ENCODE measurements at places on chromosomes 6 and 20.

DNA sequence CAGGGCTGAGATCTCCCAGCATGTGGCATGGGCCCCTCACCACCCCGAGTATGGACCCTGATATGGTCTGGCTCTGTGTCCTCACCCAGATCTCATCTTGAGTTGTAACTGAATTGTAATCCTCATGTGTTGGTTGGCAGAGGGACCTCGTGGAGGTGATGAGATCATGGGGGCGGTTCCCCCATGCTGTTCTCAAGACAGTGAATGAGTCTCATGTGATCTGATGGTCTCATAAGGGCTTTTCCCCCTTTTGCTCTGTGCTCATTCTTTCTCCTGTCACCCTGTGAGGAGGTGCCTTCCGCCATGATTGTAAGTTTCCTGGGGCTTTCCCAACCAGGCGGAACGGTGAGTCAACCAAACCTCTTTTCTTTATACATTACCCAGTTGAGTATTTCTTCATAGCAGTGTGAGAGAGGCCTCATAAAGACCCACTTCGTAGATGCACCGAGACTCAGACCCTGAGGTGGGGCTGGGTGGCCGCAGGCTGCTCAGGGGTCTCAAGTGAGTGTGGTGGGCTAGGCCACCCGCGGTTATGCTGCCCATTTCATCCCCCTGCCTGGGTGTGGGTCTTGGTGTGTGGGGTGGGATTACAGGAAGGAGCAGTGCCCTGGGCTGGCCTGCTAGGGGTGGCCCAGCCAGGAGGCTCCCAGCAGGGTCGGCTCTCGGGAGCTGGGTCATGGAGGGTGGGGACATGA is 26.2 kb upstream of the GATA5 start:
- DNase-seq = no peak

GRCh38 chr6:112802144-112802543 is 455.0 kb downstream of the RFPL4B start:
- no peak for DNase-seq

DNA sequence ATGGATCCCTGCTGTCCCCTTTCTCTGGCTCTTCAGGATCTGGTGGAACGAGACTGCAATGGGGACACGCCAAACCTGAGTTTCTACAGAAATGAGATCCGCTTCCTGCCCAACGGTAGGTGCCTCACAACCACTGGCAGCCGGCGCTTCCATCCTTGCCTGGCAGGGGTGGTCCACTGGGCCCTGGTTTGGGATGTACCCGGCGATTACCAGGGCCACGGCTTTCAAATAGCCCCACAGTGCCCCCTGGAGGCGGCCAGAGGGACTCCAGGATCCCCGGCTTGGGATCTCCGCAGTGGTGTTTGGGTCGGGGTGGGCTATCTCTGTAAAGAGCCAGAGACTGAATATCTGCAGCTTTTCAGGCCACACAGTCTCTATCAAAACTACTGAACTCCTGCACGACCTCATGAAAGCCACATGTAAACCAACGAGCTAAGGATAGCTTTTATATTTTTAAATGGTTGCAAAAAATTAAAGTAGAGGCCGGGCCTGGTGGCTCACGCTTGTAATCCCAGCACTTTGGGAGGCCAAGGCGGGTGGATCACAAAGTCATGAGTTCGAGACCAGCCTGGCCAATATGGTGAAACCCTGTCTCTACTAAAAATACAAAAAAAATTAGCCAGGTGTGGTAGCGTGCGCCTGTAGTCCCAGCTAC is 3.7 kb downstream of the OGFR start:
- no peak for DNase-seq

- no peak for DNase-seq
Observed at GRCh38 chr20:50152394-50153152, 950 bp downstream of the PEDS1 start.

DNA sequence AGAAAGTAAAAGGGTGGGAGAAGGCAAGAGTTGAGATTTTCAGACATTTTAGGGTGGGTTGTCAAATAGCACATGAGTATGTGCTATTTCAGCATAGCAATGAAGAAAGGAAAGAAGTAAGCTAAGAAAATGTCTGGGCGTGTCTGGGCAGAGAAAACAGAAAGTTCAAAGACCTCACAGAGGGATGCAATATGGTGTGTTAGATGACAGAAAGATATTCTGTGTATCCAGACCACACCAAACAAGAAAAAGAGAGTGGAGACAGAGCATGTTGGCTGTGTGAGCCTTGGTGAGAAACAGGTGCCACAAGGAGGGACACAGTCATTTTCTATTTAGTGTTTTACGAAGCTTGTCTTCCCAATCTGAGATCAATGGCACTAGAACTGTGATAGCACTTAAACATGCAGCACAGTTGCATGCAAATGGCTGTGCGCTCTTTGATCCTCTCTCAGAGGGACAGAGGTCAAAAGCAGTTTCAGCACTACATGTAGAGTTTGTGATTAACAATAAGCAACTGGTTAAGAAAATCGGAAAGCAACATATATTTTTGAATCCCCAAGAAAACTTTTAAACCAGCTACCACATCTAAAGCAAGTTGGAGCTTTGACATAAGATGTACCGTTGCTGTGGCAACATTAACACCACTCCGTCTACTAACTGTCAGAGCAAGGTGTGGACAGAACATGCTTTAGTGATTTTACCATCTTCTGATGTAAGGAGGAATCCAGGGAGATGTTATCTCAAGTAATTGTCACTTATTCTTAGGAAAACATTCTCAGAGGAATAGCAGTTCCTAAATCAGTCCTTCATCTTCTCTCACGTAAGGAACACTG is 515.5 kb upstream of the NOX3 start:
- no peak for DNase-seq

DNA sequence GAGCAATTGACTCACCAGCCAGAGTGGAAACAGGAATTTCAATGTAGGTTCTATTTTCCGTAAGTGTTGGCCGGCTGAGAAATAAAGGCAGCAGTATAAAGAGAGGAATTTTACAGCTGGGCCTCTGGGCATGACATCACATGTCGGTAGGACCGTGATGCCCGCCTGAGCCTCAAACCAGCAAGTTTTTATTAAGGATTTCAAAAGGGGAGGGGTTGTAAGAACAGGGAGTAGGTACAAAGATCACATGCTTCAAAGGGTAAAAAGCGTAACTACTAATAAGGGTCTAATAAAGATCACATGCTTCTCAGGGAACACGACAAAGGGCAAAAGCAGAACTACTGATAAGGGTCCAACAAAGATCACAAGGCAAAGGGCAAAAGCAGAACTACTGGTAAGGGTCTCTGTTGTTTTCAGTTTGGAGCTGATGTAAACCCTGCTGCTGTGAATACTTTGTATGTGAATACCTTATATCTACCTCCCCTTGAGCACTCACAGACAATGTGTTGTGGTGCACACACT is 9.0 kb upstream of the TULP4 start:
- no peak for DNase-seq

DNA sequence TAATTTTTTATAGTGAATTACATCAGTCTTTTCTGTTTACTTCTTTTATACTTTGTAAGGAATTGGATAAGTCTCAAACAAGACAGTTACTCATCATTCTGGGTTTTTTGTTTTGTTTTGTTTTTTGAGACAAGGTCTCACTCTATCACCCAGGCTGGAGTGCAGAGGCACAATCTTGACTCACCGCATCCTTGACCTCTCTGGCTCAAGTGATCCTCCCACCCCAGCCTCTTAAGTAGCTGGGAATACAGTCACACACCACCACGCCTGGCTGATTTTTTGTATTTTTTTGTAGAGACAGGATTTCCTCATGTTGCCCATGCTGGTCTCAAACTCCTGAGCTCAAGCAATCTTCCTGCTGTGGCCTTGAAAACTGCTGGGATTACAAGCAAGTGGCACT is 524.3 kb downstream of the EYS start:
- no peak for DNase-seq

GRCh38 chr20:568673-569415 is 25.3 kb upstream of the CSNK2A1 start:
- DNase-seq = no peak

DNA sequence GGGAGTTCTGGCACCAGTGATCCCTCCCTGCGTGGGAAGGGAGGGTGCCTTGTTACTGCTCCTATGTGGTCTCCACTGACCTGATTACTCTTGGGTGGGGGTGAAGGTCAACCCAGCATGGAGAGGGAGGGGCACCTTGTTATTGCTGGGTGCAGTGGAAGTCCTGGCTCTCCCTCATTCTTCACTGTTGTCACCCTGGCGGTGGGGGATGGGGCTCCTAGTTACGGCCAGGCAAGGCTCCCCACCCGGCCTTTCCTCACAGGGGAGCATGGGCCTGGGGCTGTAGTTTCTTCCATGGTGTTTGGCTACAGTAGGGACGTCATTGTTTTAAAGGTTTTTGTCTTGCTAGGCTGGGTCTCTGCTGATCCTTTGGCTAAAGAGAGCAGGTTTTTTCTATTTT is 40.8 kb downstream of the PACSIN1 start:
- no peak for DNase-seq

- DNase-seq = no peak
Observed at GRCh38 chr6:85641897-85642773, 551 bp downstream of the SYNCRIP start.

- DNase-seq = no peak
Observed at GRCh38 chr6:122153557-122153956, 245.9 kb upstream of the HSF2 start.

DNA sequence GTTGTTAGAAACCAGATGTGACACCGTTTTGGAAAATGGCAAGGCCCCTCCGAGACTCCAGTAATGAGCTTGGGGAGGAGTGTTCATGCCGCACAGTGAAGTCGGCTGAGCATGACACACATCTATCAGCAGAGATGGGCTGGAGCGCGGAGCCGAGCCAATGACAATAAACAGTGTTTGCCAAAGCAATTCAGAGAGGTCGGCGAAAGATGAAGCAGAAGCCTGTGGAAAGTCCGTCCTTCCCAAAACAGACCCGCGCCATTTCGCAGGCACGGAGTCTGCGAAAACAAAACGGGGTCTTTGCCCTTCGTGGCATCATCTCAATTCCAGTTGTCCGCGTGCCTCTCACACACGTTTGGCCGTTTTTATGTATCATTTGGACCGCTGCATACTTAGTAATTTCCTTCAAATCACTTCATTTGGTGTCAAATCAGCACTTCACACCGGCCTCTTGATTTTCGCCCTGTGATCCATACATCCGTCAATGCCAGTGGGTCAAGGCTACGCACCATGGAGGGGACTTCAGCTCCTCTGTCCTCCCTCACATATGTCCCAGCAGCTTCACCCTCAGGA is 71.3 kb downstream of the SULF2 start:
- no peak for DNase-seq

GRCh38 chr6:105504706-105505105 is 101.8 kb upstream of the PREP start:
- no peak for DNase-seq

- no peak for DNase-seq
Observed at GRCh38 chr6:161750686-161751085, 476.8 kb upstream of the AGPAT4 start.

- DNase-seq = no peak
Observed at GRCh38 chr6:97702248-97702647, 419.2 kb upstream of the MMS22L start.

GRCh38 chr6:109050447-109051102 is 44.1 kb downstream of the SESN1 start:
- no peak for DNase-seq

DNA sequence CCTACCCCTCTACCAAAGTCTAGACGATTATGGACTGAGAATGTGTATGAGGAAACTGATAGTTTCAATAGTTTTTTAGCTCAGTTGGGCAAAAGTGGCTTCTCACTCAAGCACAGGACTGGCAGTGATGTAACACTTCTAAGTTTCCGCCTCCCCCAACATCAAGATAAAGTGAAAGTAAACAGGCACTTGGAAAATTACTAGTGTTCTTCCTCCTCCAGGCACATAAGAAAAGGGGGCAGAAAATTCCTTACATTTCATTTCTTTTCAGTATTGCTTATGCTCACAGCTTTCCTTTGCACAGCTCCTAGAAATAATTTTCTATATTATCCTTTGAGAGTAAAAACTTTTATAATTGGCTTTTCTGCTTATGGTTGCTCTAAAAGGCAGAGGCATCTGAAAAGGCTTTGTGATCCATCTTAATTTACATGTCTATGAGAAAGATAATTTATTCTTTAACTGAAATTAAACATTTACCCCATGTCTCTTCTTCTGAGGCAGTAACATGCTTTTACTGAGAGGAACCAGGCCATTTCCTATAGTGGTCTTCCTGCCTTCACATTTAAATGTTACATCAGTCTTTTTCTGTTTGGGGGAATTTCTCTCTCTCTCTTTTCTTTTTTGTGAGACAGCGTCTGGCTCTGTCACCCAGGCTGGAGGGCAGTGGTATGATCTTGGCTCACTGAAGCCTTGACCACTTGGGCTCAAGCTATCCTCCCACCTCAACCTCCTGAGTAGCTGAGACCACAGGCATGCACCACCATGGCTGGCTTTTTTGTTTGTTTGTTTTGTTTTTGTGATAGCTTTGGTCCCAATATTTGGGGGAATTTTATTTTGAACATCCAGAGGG is 65.0 kb upstream of the EEF1A1 start:
- DNase-seq = no peak

DNA sequence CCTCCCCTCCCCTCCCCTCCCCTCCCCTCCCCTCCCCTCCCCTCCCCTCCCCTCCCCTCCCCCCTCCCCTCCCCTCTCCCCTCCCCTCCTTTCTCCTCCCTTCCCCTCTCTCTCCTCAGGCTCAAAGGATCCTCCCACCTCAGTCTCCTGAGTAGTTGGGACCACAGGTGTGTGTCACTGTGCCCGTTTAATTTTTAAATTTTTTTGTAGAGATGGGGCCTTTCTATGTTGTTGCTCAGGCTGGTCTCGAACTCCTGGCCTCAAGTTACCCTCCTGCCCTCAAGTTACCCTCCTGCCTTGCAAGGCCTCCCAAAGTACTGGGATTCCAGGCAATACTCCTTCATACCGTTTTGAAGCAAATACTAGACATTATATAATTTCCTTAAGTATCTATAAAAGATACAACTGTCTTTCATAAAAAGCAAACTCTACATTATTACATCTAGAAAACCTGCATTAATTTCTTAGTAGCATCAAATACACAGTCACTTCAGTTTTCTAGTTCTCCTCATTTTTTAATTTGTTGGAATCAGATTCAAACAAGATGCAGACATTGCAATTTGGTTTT is 39.8 kb downstream of the NCOA3 start:
- DNase-seq = no peak

DNA sequence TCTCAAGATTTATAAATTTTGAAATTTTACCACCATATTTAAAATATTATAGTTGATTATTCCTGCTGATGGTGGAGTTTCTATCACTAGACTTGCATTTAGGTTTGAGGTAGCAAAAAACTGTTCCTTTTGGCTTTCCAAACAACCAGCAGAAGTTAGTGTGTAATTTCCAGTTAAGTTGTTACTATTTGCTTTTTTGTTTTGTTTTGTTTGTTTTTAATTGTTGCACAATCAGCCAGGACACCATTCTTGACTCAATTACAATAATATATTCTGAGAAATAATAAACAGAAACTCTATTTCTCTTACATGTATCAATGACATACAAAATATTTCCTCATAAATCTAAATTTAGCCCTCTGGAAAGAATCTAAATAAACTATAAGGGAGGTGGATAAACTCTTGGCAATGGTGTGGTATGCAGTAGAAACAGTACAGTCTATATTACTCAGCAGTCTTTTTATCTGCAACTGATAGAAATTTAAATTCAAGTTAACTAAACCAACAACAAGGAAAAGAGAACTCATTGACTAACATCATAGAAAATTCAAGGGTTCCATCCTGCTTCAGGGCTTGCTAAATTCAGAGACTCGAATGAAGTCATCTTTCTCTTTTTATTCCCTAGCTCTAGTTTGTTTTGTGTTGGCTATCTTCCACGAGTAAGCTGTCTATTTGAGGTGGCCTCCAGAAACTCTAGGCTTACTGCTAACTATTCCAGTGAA is 19.4 kb upstream of the COL19A1 start:
- no peak for DNase-seq

All from cerebellar nuclear complex (tissue), 1 donor.